ENCODE measurements at places on chromosomes 1 and 21.

GRCh38 chr1:2477309-2477708 lies 1.2 kb downstream of the PLCH2 start:
- DNase-seq = no peak

DNA sequence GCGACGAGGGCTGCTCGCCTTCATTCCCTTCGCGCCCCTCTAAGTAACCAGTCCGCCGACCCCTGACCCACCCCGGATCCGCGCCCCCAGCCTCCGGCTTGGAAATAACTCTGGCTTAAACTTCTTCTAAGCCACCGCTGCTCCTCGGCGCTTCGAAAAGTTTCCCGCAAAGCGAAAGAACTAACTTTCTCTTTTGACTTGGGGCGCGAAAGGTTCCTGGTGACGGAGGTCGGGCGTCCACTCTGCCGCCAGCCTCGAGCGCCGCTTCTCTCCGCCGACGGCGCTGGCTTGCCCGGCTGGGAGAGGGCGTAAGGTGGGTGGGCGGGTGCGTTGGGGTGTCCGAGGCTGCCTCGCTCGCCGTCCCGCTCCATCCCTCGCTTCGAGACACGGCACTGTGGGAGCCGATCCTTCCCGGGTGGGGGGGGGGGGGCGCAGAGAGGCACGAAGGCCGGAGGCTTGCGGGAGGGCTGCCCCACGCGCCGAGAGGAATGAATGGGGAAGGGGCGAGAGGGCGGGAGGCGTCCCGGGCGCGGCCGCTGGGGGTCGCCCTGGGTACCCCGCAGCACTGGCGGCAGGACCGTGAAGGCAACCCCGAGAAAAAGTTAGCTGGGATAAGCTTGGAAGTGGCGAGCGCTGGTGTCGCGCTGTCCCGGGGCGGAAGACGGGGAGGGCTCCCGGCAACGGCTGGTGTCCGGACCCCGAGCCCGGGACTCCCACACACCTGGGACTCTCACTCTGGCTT lies 569 bp downstream of the ATF3 start:
- peak; percentile 48 for DNase-seq

DNA sequence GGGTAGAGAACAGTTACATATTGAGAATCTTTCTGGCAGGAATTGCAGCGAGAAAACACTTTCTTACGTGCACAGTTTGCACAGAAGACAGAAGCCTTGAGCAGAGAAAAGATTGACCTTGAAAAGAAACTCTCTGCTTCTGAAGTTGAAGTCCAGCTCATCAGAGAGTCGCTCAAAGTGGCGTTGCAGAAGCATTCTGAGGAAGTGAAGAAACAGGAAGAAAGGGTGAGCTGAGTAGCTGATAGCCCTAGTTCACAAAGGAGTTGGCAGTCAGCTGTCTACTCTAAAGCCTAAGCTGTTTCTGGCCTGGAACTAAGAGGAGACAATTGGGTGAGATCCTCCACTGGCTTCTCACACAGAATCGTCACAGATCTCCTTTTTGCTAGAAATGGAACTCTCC lies 20.3 kb upstream of the SH3BGRL3 start:
- DNase-seq = no peak

- no peak for DNase-seq
These were observed 122.0 kb downstream of the TNNI3K start for GRCh38 chr1:74357150-74357549.

- no peak for DNase-seq
These were observed 1147.3 kb downstream of the NCAM2 start for GRCh38 chr21:22145545-22145944.

DNA sequence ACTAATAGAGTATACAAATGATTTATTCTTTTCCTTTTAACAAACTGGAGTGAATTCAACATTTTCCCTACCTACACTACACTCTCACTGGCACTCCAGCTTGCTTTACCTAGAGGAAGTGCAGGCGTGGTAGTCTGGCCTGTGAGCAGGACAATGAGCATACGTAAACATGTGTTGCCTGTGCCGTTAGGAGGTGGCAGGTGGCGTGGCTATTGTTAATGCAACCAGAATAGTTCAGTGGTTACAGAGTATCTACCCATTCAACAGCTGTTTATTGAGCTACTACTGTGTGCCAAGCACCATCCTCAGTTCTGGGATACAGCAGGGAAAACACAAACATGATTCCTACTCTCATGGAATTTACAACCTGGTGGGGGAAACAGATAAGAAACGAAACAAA lies 299.7 kb upstream of the KAZN start:
- DNase-seq = no peak

- DNase-seq = no peak
These were observed 3.1 kb downstream of the LRRC40 start for GRCh38 chr1:70202173-70202758.

DNA sequence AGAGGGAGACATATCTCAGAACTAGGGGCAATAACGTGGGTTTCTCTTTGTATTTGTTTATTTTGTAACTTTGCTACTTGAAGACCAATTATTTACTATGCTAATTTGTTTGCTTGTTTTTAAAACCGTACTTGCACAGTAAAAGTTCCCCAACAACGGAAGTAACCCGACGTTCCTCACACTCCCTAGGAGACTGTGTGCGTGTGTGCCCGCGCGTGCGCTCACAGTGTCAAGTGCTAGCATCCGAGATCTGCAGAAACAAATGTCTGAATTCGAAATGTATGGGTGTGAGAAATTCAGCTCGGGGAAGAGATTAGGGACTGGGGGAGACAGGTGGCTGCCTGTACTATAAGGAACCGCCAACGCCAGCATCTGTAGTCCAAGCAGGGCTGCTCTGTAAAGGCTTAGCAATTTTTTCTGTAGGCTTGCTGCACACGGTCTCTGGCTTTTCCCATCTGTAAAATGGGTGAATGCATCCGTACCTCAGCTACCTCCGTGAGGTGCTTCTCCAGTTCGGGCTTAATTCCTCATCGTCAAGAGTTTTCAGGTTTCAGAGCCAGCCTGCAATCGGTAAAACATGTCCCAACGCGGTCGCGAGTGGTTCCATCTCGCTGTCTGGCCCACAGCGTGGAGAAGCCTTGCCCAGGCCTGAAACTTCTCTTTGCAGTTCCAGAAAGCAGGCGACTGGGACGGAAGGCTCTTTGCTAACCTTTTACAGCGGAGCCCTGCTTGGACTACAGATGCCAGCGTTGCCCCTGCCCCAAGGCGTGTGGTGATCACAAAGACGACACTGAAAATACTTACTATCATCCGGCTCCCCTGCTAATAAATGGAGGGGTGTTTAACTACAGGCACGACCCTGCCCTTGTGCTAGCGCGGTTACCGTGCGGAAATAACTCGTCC lies 1.3 kb upstream of the OLIG2 start:
- DNase-seq = no peak

DNA sequence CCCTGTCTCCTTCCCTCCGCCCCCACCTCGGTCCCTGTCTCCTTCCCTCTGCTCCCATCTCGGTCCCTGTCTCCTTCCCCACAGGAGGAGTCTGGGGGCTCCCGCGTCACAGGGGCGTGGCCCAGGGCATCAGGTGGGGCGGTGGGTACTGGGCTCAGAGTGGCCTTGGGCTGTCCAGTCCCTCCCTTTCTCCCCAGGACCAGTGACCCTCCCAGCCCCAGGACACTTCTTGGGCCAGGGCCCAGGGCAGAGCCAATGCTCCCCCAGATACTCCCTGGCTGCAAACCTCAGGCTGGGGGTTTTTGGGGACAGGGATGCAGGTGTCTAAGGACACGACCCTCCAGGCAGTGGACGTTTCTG lies 6.8 kb upstream of the RNF223 start:
- no peak for DNase-seq

- no peak for DNase-seq
These were observed 217.4 kb upstream of the KCNK2 start for GRCh38 chr1:214864896-214865688.

- no peak for DNase-seq
These were observed 126.7 kb downstream of the PGBD5 start for GRCh38 chr1:230299191-230300006.

- DNase-seq = no peak
These were observed 211.6 kb upstream of the PTBP2 start for GRCh38 chr1:96509951-96510350.
